ENCODE measurements at places on chromosomes 5 and 9.

DNA sequence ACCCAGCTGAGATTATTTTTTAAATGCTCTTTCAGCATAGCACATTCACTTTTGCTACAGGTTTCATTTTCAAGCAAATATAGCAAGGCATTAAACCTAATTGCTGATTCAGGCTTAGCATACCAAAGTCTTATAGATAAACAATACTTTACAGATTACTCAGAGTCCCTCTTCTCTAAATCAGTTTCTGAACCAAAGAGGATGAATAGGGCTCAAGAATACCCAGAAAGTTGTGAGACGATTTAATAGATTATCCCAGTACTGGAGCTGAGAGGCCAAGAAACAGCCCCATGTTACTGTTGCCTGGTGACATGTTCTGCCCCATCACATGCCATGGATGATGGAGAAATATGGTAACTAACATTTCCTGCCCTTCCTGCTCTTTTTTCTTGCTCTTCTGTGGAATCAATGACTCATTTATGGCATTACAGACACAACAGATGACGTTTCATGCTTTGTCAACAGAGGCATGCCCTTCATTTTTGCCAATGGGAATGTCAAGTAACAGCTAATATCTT lies 18.1 kb upstream of the SSBP2 start:
- no peak for DNase-seq

GRCh38 chr5:139094154-139095131 lies 103.7 kb downstream of the SIL1 start:
- no peak for DNase-seq

- DNase-seq = no peak
Measured at GRCh38 chr5:58641533-58641932, 58.7 kb downstream of the RAB3C start.

DNA sequence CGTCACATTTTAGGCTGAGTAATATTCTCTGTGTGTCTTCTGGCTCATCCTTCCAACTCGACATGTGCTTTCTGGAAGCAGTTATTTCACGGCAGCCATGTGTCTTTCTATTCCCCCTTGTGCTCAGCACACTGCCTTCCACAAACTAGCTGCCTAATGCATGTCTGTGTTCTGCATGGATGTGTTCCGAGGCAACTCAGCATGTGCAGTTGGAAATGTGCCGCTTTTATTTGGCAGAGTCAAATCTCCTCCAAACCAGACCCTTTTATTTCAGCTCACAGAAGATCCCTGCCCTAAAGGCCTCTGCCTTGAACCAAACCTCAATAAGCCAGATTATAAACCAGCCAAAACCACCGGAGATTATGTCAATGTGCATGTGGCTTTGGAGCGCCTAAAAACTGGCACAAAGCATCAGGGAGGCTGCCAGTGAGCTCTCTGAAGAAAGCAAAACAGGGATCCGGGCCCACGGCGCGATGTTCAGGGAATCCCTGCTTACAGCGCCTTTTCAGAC lies 360.2 kb downstream of the DEPDC1B start:
- DNase-seq = no peak

GRCh38 chr5:155827949-155828348 lies 499.0 kb upstream of the SGCD start:
- DNase-seq = no peak

- no peak for DNase-seq
Measured at GRCh38 chr5:73686912-73687311, 60.9 kb downstream of the ARHGEF28 start.
